Activated CD4-positive, alpha-beta T cell treated with anti-CD3 and anti-CD28 coated beads, Interleukin-2, amount 50 U/mL, for 4 hours (primary cell): ENCODE measurements at places on chromosomes 2 and 18.
A peak's percentile ranks its signal among the peaks of the same experiment; 100 is the strongest.

DNA sequence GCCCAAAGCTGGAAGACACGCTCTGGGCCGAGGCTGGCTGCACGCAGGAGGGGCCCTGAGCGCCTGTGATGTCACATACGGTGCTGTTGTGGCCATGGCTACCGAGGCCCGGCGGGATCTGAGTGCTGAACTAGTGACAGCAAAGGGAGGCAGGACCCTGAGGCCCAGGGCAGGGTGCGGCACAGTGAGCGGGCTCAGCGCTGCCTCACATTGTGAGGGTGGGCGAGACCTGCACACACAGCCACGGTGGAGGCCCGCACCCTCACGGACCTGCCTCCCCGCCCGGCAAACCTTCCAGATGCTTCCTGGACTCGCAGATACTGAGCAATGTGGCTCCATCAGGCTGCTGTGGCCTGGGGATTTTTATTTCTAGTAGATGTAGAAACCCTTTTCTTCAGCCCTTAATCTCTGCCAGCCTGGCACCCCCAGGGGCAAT lies 133.8 kb upstream of the CTDP1 start:
- DNase-seq, result no peak

GRCh38 chr2:20330192-20330591 lies 20.5 kb downstream of the PUM2 start:
- no peak for DNase-seq

DNA sequence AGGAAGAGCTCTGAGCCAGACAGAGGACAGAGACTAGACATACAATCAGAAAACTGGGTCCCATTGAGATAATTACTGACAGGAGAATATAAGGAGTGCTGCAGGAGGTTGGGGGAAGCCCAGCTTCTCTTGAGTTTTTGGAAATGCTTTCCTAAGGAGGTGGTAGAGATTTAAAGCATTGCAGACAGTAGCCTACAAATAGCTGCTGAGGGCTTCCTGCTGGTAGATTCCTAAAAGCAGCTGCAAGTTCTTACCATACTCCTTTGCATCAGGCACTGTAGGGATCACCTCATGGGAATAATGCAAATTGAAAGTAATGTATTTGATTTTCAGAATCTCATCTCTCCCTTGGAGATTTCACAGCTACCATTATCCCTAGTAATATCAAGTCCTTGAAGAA lies 902.6 kb upstream of the GCFC2 start:
- DNase-seq, result no peak

GRCh38 chr2:238847841-238848690 lies at the start of gene TWIST2:
TWIST2 (plus strand) TSS chr2:238848085; CDS start chr2:238848216, 131 bp downstream.
- no peak for DNase-seq

GRCh38 chr2:67397143-67397986 lies at the start of gene ETAA1:
ETAA1 (plus strand) TSS chr2:67397333; CDS start chr2:67397449, 116 bp downstream.
- DNase-seq, result peak; percentile 92

- no peak for DNase-seq
These were observed 2.6 kb upstream of the STON1 start for GRCh38 chr2:48527226-48527885.

GRCh38 chr2:29053223-29053622 lies 21.1 kb downstream of the PCARE start:
- no peak for DNase-seq

GRCh38 chr2:151029406-151030157 lies 232.1 kb downstream of the RBM43 start:
- DNase-seq, result no peak

DNA sequence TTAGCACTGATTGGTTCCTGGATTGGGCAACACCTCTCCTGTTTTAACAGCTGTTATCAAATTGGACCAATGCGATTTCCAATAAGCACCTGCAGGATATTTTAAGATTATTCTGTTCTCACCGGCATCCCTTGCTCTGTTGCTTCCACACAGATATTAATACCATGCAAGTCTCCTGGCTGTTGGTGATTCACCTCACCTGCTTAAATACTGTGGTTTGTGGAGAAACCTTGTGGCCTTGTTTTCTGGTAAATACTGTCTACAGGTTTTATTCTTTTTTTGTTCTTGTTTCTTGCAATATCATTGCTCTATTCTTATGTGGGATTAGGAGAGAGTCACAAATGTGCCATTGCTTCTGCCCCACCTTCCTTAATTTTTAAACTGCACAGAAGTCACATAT lies 448.1 kb upstream of the NXPH2 start:
- DNase-seq, result no peak

GRCh38 chr2:168119515-168120141 lies 127.8 kb downstream of the STK39 start:
- no peak for DNase-seq

DNA sequence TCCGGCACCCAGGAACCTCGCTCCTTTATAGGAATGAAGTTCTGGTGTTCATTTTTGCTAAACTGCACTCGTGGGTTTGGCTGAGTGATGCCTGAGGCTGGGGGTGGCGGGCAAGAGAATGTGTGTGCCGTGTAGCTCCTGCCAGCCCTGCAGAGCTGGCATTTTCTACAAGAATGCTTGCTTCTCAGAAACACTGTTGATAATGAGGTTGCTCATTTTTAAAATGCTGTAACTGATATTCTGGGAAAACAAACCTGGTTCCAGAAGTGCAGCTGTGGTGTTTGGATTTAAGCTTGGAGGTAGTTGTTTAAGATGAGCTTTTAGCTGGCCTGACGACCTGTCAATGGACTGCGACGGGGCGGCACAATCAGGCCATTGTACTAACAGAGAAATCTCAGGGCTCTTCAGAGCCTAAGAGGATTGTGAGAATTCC lies 511.9 kb upstream of the TNP1 start:
- no peak for DNase-seq

GRCh38 chr2:127698553-127699355 lies 2.5 kb upstream of the SFT2D3 start:
- DNase-seq, result no peak

DNA sequence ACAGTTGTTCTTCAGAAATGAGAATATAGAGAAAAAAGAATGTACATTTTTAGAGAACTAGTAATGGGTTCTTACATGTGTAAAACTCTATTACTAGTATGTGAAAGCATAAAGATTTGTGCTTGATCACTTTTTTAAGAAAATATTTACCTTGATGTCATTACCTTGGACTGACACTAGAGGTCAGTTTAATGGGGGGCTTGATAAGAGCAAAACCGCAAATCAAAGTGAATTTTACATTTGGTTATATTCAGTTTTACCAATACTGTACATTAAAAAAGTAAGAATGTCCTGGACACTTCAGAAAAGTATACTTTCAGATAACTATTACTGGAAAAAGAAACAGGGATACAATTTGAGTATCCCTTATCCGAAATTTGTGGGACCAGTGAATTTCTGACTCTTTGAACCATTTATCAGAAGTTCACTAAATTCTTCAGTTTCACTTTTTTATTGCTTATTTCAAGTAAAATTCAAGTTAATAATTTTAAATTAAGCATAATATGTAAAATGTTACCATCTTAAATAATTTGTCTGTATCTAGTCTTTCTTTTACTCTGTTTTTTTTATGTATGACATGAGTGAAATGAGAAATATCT lies 1149.5 kb downstream of the DSC3 start:
- no peak for DNase-seq

DNA sequence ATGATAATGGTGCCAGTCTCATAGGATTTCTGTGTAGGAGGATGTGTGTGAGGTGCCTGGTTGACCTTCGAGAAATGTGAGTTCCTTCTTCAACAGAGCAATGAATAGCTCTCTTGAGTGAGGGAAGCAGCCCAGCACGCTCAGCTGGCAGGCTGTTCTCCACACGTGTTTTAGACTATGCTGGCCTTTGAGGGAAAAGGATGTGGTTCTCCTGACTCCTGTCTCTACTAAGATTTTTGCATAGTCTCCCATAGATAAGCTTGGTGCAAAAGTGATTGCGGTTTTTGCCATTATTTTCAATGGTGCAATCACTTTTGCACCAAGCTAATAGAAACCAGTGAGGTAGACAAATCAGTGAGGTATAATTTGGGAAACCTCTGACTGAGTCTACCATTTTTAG lies 284.1 kb downstream of the SLC4A3 start:
- no peak for DNase-seq

- no peak for DNase-seq
These were observed 9.1 kb downstream of the AGXT start for GRCh38 chr2:240877460-240878340.

DNA sequence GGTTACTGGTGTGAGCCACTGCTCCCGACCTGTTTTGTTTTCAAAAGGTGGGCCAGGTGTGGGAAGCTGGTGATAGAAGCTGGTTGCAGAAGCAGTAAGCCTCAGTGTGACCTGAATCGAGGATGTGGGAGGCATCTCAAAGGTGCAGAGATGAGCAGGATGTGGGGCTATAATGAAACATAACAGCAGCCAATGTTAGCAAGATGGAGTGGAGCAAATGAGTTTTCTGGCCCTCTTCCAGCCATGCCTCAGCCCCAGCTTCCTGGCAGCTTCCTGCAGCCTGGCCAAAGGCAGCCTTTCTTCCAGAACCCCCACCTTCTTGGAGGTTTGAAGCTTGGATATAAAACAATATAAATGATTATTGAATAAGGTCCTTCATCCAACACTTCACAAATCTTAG lies 184.8 kb downstream of the NCK2 start:
- peak; percentile 25 for DNase-seq

- DNase-seq, result no peak
These were observed 118.3 kb upstream of the DSEL start for GRCh38 chr18:67634631-67635338.

GRCh38 chr18:11008505-11008904 lies 140.9 kb downstream of the PIEZO2 start:
- no peak for DNase-seq

DNA sequence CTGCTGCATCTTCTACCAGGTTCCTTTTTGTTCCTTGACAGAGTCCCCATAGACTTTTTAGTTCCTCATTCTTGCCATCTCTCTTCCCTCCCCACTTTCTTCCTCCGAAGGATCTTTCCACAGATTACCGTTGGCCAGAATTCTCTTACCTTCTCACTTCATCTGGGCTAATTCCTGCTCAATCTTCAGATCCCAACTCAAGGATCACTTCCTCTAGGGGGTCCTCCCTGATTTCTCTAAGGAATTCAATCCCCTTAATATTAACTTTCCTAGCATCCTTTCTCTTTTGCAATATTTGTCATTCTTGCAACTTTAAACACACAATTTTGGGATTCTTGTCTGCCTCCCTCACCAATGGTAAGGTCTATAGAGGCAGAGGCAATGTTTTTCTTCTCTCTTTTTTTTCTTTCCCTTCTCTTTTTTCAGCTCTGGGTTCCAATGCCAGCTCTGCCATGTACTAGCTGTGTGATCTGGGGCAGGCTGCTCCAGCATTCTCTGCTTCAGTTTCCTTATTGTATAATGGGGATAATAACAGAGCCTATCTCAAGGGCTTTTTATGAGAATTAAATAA lies 5.4 kb upstream of the KCNE4 start:
- DNase-seq, result no peak

- no peak for DNase-seq
These were observed 35.9 kb upstream of the HTR2B start for GRCh38 chr2:231160701-231161100.

DNA sequence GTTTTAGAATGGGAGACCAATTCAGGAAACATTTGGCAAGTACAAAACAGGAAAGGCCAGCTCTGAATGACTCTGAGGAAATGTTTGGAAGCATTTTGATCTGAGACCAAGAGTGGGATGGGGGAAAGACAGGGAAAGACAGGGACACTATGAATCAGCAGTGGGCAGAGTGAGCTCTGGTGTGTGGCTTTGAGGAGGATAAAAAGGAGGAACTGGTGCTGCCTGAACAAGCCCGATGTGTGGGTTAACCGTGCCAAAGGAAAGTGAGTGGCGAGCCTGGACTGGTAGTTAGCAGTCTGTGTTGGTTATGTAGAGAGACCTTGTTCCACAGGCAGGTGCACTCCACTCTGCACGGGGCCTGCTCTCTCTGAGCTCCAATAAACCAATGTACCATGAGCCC lies 5.3 kb downstream of the MFSD6 start:
- DNase-seq, result no peak

DNA sequence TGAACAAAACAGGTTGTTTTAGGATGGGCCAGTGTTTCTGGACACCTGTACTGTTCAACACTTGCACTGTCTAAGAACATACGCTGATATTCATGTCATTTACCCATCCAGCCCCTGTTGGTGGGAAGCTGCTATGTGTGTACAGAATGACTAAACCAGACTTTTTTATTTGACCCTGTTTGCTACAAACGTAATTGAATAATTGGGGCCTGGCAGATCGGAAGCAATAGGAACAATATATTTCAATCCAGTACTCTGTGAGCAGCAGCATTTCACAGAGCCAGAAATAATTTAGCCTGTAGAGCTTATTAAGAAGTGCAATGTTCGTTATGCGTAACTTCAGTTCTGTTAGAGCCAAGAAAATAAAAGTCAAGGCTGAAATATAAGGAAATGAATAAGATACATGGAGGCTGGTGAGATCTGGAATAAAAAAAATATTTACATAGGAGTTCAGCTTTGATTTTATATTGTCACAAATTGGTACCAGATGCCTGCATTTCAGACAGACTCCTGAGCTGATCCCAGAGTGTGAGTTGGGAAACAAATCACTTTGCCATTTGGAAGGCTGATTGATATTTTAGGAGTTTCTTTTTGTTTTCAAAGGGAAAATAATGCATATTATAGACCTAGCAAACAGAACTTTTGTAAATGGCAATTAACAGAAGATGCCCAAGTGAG lies 19.7 kb downstream of the CABLES1 start:
- no peak for DNase-seq

- no peak for DNase-seq
These were observed 303.1 kb upstream of the EPAS1 start for GRCh38 chr2:45994060-45994459.

DNA sequence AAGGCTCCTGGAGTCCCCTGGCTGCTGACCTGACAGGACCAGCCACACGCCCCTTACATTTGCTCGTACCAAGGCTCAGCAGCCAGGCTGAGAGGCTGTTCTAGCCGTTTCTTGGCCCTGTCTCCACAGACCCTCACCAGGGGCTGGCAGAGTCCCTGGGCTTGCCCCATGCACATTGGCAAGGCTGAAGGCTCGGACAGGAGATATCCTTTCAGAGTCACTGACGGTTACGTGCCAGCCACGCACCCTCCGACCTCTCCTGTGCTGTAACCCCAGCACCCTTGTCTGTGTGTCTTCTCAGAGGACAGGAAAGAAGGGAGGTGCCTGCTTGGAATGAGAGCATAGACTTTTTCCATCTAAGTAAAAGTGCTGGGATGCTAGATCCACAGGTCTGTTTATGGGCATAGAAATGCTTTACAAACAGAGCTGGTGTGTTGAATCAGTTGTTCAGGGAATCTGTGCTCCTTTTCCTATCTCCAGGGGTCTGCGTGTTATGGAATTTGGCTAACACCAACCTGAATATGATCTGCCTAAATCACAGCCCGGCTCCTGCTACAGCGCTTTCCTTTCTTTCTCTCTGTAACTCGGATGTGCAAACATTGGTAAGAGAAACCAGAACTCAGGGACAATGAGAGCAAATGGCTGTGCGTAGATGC lies 41.0 kb downstream of the COPS8 start:
- no peak for DNase-seq

GRCh38 chr18:55419132-55419946 lies 168.7 kb downstream of the TCF4 start:
- no peak for DNase-seq

GRCh38 chr2:225761396-225761795 lies 361.9 kb downstream of the NYAP2 start:
- no peak for DNase-seq

GRCh38 chr2:28287256-28287915 lies 105.3 kb upstream of the FOSL2 start:
- no peak for DNase-seq
